Right lung (tissue), 10 donors: ENCODE measurements at places on chromosomes 3 and 15.

- no peak for DNase-seq
Measured at GRCh38 chr15:52238149-52238548, 47.0 kb upstream of the GNB5 start.

DNA sequence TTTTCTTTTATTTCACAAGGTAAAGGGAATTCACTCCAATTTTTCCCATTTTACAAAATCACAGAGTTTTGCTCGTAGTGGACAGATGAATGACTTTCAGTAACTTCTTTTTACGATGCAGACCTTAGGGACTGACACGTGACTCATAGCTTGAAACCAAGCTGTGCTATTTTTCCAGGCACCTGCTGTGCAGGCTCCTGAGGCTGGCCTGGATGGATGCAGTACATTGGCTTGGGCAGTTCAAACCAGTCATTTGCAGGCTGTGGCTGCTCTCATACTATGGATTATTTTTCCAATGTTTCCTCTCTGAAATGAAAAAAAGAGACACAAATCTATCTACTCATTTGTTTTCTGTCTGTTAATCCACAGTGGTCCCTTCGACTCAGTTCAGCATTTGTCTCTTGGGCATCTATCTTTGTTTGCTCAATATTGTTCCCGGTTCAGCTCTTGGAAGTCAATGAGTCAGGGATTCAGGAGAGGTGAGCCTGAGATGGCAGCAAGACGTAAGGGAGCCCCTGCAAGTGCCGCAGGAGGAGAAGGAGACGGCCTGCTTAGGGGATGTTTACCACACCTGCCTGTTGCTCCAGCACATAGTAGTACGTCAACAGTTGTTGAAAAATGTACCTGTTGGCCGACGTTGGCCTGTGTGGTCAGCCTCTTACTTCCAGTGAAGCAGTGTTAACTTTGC is 92.8 kb downstream of the SV2B start:
- DNase-seq: no peak

GRCh38 chr15:39364721-39365120 is 216.2 kb upstream of the THBS1 start:
- no peak for DNase-seq

DNA sequence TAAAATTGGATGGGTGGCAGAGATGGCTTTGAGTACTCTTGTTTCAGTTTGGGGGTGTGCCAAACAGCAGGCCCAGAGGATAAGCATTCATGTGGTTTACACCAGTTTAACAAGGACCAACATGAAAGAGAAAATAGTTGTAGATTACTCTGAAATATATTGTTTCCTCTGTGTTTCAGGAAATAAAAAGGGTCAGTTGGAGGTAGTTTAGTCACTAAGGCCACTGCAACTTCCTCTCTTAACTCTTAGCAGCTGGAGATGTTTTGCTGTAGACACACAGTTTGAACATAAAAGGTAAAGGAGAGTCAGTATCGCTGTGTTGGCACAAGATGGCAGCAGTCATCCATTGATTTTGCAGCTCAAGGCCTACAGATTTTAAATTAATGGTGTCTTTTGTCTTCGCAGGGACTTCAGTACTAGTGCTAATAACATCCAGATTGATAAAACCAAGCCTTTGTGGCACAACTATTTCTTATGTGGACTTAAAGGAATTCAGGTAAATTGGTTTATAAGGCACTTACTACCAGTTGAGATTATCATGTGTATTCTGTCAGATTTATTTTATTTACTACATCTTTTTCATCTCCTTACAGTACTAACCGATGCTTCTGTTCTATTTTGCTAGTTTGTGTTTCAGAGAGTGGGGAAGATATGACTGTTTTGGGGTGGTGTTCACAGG is 65.5 kb downstream of the GALK2 start:
- peak; percentile 74 for DNase-seq

- DNase-seq: no peak
Measured at GRCh38 chr3:72661115-72661457, 187.2 kb downstream of the SHQ1 start.
